Left lung (tissue), 14 donors: ENCODE measurements at places on chromosomes 13 and 19. TPM values are rescaled to one million over a fixed set of nuclear protein-coding genes. Genes with fewer than 3 reads are reported as not detected.

ZNF229 gene
- polyA plus RNA-seq: 13.1 TPM

- peak; percentile 31 for DNase-seq
Measured at GRCh38 chr13:77810878-77811277, 107.8 kb downstream of the EDNRB start.

DNA sequence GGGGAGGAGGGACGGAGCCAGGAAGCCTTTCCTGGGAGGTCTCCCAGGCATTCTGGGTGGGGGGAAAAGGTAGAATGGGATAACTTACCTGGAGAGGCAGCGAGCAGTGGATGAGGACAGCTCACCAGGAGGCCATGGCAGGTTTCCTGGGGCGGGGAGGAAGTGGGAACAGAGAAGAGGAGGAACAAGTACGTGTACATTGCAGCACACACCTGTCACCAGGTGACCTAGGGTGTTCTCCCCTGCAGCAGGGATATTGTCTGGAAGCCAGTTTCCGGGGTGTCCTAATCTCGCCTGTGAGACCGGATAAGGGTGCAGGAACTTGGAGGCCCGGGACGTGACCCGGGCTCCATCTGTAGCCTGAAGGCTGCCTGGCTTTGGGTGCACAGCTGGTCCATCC, at the start of gene FUT3:
FUT3 (minus strand) TSS at position 148 of the 400 bp plus-strand sequence.
- DNase-seq: peak; percentile 66

FGF14 gene
- polyA plus RNA-seq: 0.49 TPM

PRKCG gene
- polyA plus RNA-seq: 0.36 TPM

DNA sequence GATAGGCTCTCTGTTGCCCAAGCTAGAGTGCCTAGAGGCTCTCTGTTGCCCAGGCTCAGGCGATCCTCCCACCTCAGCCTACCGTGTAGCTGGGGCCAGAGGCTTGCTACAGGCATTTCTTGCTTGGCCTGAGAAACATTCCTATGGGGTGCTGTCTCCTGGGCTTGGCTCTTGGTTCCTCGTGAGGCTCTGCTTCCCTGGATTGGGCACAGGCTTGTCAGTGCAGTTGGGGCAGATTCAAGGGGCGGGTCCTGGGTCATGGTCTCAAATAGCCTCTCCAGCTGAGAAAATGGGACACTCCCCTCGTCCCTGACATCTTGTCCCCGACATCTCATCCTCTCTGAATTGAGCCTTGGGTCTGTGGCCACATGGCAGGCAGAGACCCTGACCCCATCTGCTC, 4.9 kb downstream of the TSSK6 start:
- no peak for DNase-seq

NMRK2 gene
- polyA plus RNA-seq: not detected

NOTCH3 gene
- 93.5 TPM for polyA plus RNA-seq
